AG09309 (cell line): ENCODE measurements at places on chromosomes 2 and 18.

DNA sequence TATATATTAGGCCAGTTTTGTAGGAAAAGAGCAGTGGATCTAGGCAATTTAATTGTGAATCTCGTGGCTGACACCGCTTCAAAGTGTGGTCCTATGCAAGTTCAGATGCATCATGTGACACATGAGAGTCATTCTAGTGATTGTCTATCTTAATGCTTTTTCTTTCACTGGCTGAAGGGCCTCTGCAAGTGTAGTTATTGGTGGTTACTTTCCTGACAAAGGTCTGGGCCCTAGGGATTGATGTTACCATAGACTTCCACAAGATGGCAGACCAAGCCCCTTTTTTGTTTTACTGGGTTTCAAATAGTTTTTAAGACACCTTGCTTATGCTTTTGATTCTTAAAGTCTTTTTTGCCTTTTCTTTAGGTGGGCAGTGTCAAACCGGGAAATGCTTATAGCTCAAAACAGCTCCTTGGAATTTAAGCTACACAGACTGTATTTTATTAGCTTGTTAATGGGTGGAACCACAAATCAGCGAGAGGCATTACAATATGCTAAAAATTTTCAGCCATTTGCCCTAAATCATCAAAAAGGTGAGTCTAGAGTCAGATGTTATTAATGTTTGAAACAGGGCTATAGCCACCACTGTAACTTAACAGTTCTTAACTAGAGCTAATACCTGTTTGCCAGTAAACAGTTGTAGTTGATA, 25.9 kb downstream of the CD8A start:
- DNase-seq = no peak

- DNase-seq = no peak
Observed at GRCh38 chr18:6785001-6785400, 55.5 kb downstream of the ARHGAP28 start.

DNA sequence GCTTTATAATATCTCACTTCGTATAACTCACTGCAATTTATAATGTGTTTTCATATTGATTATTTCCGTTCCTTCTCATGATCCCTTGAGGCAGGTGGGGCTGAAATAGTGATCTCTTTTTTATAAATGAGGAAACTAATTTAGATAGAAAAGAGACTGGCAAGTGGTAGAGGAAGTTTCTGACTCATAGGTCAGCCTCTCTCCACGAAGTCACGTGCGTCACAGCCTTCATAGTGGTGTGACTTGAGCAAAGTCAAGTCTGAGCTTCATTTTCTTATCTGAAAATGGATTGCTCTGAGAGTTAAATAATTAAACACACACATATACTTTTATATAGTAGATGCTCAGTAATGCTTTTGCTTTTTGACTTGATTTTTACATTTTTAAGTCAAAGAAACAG, 19.9 kb downstream of the ABCG5 start:
- DNase-seq = peak; percentile 18

- DNase-seq = no peak
Observed at GRCh38 chr2:152624805-152625204, 92.5 kb downstream of the PRPF40A start.

DNA sequence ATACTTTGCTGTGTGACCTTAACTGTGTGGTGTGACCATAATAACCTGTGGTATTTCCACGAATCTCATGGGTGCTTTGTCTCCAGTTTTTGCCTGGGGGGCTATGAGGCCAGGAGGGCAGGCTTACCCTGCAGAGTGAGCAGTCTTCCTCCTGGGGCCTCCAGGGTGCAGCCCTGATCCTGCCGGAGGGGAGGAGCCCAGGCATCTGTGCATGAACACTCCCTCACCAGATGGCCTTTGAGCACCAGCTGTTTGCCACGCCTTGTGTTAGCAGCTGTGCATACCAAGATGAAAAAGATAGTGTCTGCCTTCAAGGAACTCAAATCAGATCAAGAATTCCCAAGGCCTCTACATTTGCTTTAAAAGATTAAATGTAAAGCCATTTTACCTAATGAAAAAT, 75.0 kb upstream of the RBM44 start:
- DNase-seq = no peak

DNA sequence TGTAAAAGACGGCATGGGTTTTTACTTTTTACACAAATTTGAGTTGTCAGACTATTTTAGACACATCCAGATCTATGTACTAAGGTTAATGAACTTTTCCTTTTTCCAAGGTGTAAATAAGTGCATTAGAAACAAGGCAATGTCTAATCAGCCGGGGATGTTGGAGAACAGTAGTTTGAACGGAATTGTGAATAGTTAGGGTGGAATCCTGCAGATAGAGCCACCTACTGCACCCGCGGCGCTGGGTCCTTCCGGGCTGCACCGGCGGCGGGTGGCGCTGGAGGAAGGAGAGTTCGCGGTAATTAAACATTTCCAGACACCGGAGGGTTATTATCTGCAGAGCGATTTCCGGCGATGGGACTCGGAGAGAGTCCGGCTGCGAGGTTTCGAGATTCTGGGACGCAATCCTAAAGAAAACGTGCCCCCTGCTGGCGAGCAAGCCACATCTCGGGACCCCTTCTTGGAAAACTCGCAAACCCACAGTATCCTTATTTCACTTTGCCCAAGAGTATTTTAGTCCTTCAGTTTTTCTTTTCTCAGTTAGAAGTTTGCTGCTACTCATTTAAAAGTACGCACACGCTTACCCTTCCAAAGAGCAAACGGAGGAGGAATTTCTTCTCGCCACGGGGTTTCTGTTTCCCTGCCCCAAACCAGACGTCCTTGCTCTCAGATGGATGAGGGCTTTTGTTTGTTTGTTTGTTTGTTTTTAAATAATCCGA, 4.5 kb upstream of the OSR1 start:
- DNase-seq = peak; percentile 67

DNA sequence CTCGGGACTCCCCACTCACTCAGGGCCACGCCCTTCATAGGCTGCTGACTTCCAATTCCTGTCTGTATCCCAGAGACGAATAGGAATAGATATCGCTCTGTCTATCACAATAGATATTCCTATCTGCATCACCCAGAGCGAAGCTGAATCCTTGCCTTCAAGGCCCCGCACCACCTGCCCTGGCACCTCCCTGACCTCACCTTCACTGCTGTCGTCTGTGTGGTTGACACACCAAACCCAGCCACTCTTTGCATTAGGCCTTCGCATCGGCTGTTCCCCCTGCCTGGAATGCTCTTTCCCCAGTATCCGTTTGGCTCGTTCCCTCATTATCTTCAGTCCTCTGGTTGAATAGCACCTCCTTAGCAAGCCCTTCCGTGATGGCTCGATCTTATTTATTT, 43.5 kb downstream of the ATOH8 start:
- no peak for DNase-seq

DNA sequence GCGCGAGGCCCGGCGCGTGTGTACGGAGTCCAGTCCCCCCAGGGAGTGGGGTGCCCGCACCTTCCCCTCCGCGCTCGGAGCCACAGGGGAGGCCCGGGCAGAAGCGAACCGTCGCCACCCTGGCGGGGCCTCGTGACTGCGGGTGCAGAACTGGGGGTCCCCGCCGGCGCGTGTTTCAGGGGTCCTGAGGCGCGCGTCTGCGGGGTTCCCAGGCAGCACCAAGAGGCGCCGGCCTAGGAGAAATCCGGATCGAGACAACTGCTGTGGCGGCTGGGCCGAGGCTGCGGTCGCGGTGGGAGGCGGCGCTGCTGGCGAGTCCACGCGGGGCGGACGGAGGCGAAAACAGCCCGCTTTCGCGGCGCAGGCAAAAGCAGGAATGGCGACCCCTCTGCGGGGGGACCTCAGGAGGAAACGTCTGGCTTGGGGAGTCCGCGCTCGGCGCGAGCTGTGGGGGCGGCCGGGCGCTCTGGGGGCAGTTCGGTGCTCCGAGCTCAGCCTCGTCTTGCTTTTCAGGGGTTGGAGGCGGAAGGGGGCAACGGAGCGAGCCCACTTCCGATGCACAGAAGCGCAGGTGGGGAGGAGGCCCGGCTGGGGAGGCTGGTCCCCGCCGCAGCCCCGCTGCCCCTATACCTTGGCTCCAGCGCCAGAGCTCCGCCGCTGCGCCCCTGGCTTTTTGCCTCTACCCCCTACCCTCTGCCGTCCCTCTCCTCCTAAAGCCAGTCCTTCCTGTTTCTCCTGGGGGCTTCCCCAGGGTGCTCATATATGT, 81.5 kb upstream of the LDLRAD4 start:
- DNase-seq = no peak

DNA sequence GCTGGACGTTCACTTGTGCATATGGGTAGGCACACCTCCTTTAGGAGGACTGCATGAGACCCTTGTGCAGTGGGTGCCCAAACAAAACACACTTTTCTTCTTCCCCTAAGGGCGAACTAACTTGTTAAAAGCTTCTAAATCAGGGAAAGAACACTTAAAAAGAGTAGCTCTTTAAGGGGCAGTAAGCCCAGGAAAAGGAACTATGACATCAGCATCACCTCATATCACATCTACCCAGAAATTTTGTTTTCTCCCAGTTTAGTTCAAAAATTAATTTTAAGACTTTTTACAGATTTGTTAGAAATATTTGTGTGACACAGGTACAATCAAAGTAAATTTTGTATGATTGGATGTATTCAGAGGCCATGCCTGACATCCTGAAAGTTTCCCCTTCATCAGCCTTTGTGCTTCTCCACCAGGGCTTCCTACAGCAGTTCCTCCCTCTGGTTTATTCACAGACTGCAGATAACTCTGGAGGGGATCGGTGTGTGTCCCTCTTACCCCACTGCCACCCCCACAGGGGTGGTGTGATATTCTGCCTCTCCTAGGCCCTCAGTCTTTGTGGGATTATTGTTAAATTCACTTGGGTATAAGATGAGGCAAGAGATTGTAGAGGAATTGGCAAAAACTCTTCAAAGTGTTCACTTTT, 27.6 kb downstream of the BCL2L11 start:
- DNase-seq = no peak

DNA sequence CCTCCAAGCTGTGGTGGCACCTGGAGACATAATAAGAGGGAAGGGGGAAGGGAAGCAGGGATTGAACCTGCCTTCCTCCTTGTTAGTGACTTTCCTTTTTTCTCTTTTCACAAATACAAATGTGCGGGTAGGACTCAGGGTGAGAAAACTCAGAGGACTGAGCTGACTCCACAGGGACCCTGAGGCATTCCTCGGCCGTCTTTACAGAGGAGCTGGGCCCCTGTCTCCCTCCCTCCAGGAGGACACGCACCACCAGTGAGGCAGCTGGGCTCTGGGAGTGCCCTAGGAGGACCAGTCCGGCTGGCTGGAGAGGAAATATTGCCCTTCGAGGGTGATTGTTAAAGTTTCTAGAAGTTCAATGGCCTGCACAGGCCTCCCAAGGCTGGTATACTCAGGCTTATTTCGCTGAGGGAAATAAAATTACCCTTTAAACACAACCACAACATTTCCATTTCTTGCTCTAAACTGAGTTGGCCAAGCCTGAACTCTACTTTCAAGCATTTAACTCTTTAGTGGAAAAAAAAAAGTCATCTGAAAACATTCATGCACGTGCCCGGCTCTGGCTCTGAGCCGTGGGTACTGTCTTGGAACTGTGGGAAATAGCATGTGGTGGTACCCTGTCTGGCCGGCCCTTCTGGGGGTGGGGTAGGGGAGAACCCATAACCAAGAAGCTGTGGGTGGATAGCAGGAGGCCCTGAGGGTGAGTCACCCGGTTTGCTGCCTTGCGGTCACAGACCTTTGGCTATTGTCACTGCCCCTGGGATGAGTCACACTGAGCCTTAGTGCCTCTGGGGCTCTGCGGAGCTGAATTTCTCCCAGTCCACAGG, 116.0 kb downstream of the COPS8 start:
- DNase-seq = peak; percentile 88

- peak; percentile 43 for DNase-seq
Observed at GRCh38 chr18:44325903-44326635, 354.6 kb upstream of the SETBP1 start.

- DNase-seq = no peak
Observed at GRCh38 chr2:227855440-227855839, 16.0 kb upstream of the DAW1 start.

- DNase-seq = no peak
Observed at GRCh38 chr2:234290671-234291070, 206.2 kb downstream of the ARL4C start.

GRCh38 chr2:222922019-222922800, 61.4 kb downstream of the ACSL3 start:
- no peak for DNase-seq

- DNase-seq = no peak
Observed at GRCh38 chr18:47411159-47411558, 159.7 kb upstream of the SKOR2 start.

GRCh38 chr2:127076924-127077323, 30.0 kb downstream of the BIN1 start:
- no peak for DNase-seq

DNA sequence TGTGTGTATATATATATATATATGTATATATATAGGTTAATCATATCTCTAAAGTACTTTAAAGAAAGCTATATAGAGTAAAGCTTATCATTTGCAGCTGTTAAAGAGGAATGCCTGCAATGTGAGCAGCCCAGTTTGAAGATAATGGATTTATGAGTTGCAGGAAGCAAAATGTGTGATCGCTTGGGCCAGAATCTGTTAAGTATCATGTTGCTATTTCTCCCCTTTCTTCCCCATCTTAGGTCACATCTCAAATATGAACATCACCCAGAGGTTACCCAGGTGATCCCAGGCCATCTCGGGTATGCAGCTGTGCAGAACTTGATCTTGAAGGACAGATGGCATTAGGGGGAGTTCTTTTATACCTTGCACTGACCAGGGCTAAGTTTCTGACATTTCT, 316.5 kb downstream of the MTX2 start:
- DNase-seq = no peak

DNA sequence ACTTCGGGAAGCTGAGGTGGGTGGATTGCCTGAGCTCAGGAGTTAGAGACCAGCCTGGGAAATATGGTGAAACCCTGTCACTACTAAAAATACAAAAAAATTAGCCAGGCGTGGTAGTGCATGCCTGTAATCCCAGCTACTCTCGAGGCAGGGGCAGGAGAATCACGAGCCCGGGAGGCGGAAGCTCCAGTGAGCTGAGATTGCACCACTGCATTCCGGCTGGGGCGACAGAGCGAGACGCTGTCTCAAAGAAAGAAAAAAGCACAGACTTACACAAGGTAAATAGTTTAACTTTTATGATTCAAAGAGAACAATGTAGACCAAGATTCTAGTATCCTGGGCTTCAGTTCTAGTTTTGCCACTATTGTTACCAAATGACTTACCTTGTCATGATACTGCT, 37.4 kb downstream of the NCKAP1 start:
- no peak for DNase-seq

DNA sequence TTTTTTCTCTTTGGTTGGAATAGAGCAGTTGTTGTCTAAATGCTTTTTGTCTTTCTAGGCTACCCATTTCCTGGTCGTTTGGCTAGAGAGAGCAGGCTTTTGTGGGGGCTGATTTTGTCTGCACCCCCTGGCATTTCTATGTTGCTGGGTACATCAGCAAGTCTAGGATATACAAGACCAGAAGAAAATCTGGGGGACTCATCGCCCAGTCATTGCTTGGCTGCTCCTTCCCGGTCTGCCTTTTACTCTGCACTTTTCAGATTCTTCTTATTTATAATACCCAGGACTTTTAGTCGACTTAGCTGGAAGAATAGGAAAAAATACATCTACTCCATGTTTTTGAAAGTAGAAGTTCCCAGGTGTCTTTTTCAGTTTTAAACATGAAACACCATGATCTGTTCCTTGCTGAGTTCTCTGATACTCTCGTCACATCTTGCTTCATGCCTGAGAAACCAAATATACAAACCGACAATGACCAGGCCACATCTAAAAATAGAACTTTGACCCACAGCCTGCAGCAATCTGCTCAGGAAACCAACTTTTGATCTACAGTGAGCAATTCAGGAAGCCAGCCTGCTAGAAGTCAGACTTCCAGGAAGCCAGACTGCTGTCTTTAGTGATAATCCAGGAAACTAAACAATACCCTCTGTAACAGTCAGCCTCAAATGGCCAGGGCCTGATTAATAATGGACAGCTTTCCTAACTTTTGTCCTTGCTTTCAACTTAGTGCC, 163.8 kb upstream of the MEX3C start:
- DNase-seq = no peak

GRCh38 chr2:33903701-33904100, 304.6 kb upstream of the FAM98A start:
- no peak for DNase-seq
